ENCODE measurements at places on chromosomes 12 and 14. TPM values are rescaled to one million over a fixed set of nuclear protein-coding genes. Genes with fewer than 3 reads are reported as not detected.

DNA sequence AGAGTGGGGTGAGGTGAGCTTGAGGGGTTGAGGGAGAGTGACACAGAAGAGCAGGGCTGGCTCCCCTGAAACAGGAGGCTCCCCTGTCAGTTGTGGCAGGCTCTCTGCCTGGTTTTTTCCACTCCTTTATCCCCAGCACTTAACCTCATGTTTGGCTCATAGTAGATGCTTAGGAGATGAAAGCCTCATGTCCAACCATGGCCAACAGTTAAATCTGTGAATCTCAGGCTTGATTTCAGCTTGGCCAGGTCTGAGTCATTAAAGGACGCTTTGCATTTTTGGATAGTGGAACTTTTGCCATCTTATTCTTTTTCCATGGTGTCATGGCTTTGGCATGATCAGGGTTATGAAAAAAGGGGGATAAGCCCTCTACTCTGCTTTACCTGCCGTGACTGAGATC lies 117.2 kb downstream of the CACNA1C start:
- DNase-seq = no peak

- DNase-seq = no peak
These were observed 28.2 kb upstream of the AMIGO2 start for GRCh38 chr12:47107926-47108325.

GRCh38 chr14:100832311-100832960 lies 6.5 kb downstream of the MEG3 start:
- no peak for DNase-seq

The KIF26A gene
- 11.7 TPM for polyA plus RNA-seq

All from hindlimb muscle (tissue), 1 donor.